ENCODE measurements at places on chromosomes 2 and 18.

GRCh38 chr18:23798249-23798648 lies 109.0 kb downstream of the LAMA3 start:
- DNase-seq, result no peak

GRCh38 chr2:157874997-157875640 lies 1.0 kb downstream of the ACVR1 start:
- peak; percentile 27 for DNase-seq

- DNase-seq, result no peak
These were observed 35.8 kb upstream of the PTPN4 start for GRCh38 chr2:119723784-119724467.

DNA sequence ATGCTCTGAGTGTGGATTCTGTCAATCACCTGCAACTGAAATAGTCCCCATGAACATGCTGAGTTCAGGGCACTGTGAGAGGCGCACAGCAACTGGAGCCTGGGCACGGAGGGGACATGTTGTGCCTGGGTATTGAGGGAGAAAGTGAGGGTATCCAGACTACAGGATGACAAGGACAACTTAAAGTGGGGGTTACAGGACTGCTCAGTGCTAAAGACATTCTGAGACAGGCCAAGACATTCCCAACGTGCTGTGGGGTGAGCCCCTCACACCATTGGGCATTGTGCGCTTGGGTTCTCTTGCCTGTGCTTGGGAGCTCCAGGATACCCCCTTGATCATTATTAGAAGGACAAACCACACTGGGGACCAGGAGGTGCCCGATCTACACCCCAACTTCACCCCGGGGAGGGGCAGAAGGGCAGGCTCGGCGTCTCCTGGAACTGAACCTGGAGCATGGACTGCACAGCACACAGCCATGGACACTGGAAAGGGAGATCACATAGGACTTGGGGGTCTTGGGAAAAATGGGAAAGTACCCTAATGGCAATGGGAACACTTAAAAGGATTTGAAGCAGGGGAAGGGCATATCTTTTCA lies 72.5 kb upstream of the HDAC4 start:
- DNase-seq, result no peak

DNA sequence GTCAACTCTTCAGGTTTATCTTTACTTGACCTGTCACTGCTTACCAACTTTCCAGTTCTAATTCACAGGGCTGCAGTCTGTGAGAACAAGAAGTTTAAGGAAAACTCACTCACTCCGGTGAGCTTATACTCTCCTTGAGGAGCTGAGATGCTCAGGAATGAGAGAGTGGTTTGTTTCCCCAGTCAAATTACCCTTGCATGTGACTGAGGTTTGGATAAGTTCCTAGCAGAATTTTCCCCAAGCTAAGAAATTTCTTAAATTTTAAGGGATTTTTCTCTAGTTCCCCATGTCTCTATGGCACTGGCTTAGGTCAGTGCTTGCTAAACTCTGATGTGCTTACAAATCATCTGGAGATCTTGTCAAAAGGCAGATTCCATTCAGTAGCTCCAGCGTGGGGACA lies 12.8 kb upstream of the CCDC85A start:
- DNase-seq, result no peak

DNA sequence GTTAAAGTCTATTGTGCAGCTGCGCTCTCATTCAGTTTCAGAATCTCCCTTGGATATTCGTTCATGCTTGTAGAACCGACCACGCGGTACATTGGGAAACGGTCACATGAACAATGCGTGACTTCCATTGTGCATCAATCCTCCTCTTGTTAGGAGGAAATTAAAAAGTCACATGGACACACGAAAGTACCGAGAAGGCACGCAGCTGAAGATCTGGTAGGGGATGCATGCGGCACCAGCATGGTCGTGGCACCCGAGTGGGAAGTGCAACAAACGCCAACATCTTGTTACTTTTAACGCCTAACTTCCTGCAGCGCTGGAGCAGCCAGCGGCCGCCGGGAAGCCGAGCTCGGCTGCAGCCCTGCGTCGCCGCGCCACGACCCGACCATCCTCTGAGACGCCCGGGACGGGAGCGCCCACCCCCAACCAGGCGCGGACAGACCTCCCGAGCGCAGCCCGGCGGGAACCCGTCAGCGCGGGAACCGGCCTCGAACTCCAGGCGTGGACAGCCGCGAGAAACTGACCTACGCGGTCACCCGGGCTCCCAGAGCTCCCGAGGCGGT lies 412 bp downstream of the OSBPL1A start:
- peak; percentile 42 for DNase-seq

DNA sequence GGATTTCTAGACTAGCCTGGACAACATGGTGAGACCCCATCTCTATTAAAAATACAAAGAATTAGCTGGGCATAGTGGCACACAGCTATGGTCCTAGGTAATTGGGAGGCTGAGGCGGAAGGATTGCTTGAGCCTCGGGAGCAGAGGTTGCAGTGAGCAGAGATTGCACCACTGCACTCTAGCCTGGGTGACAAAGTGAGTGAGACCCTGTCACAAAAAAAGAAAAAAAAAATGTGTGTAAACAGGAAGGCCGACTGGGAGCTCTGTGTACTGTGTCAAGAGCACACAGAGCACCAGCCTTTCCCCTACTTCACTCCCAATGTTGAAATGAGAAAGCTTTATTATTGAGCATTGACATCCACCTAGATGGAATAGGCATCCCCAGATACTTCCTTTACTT lies 681.7 kb upstream of the FSHR start:
- no peak for DNase-seq

GRCh38 chr2:240523451-240524281 lies 34.1 kb downstream of the ANKMY1 start:
- DNase-seq, result no peak

GRCh38 chr2:240999873-241000541 lies 1.6 kb downstream of the SNED1 start:
- peak; percentile 15 for DNase-seq

DNA sequence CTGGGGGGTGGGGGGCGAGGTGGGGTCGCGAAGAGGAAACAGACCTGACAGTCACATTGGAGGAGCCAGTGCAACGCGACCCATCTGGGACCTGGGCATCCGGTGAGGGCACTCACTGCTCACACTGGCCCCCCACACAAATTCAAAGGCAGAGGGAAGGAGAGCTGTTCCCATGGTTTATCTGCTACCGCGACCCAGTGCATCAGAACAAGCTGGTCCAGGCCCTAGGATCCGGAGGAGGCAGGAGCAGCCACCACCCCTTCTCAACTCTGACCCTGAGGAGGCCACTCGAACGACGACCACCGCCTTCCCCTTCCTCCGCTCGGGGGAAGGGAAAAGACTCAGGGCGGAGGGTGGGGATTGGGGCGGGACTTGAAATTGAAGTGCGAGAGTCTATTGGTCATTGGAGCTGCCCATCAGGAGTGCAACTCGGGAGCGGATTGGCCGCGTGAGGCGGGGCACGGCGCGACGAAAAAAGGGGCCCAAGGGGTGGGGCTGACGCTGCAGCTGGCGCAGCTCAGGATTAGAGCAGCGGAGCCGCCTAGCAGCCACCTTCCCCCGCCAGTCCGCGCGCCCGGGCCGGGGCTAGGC lies at the start of gene CDK5R2:
CDK5R2 (plus strand) TSS at position 526 of the 591 bp plus-strand sequence. CDS start 155 bp downstream, outside the sequence.
- peak; percentile 84 for DNase-seq

DNA sequence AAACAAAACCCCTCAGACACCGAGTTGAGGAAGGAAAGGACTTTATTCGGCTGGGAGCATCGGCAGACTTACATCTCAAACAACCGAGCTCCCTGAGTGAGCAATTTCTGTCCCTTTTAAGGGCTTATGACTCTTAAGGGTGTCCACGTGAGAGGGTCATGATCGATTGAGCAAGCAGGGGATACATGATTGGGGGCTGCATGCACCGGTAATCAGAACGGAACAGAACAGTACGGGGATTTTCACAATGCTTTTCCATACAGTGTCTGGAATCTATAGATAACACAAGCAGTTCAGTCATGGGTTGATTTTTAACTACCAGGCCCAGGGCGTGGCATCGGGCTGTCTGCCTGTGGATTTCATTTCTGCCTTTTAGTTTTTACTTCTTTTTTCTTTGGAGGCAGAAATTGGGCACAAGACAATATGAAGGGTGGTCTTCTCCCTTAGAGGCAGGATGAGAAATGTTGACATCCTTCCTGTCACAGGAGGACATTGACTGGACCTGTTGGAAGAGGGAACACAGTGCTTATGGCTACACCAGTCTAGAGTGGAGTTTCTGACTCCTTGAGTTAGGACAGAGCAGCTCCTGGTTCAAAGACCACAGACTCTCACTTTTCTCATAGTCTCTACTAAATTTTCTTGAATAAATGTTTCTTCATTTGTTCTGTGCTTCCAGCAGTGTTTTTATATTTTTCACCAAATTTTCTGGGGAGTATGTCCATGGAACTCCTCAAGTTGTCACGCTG lies 35.8 kb downstream of the SPOPL start:
- no peak for DNase-seq

DNA sequence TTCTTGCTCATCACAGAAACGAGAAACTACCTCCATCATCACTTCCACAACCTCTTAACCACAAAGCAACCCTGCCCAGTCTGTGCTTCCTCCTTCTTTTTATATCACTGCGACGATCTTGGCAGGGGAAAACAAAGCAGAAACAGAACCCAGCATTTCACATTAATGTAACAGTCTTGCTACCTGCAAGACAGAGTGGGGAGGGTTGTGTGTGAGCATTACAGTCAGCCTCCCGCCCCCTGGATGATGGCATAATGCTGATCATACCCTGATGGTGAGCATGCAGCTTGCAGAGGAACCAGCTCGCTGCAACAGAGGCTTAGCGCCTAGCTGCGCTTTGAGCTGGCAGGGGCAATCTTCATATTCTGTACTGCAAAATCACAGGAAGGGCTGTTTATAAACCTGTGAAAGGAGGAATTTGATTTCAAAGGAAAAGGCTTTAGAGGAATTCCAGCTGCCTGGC lies 376.1 kb downstream of the IRS1 start:
- peak; percentile 59 for DNase-seq

- DNase-seq, result no peak
These were observed 15.9 kb upstream of the TGFA start for GRCh38 chr2:70569559-70569958.

DNA sequence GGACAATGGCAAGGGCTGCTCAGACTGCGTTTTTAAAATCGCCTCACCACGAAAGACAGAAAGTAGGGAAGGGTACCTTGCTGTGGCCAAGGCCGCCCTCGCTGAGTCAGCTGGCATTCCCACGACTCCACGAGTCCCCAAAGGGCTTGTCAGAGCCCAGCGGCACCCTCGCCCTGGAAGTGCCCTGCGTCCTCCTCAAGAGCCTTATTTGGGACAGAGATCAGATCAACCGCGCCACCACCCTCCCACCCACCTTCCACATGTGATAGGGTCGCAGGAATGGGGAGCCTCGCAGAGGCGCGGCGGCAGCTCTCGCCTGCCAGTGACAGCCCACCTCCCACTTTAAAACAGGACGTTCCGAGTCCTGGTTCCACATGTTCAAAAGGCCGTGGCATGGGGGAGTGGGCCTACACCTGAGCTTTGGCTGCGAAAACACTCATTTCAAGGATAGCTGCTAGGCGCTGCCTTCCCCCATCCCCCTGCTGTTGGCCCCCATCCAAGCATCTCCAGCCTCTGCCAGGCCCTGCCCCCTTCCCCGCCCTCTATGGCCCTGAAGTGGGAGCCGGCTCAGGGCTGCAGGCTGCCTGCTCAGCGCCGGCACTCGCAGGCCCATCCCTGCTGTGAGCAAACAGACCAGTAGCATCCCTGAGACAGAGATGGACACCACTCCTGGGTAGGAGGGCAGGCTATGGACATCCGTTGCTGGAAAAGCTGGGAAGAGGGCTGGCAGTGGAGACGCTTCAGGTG lies 38.1 kb upstream of the ARHGEF4 start:
- DNase-seq, result no peak

DNA sequence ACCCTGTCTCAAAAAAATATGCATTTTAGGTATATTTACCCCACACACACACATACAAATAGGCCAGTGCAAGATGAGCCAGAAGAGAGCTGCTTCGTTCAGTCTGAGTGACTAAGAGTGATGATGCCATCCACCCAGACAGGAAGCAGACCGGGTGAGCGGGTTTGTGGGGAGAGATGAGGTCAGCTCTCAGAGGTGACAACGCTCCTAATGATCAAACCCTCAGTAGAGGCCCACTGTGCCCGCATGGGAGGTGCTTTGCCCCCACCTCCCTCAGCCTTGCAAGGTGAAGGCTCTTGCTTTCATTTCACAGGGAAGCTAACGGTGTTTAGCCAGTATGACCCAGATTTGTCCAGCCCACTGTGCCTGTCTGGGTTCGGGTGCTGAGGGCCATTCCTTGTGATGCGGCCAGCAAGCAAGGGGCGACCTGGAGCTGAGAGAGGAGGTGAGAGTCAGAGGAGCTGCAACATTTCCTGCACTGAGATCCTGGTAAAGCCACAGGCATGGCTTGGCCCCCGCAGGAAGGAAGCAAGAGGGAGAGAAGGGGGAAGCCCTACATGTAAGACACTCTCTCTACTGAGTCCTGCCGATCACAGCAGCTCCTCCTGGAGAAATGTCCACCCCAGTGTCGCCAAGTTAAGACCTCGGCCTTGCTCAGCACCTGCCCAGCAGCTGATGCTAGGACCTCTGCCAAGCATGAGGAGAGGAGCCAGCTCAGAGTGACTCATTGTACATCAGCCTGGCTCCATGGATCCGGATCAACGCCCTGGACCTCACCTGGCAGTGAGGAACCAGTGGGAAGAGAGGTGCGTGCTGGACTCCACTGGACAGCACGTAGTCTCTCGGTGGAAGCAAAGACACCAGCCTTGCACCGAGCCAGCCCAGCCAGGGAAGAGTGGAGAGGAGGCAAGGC lies 37.0 kb downstream of the NIFK start:
- peak; percentile 79 for DNase-seq
